NCI-H510A (cell line): ENCODE measurements at places on chromosomes 16 and 17.
A peak's percentile ranks its signal among the peaks of the same experiment; 100 is the strongest.

GRCh38 chr17:65191811-65192740 lies 54.9 kb downstream of the RGS9 start:
- DNase-seq, result no peak

GRCh38 chr17:31535581-31535981 lies 144.1 kb downstream of the RAB11FIP4 start:
- DNase-seq, result no peak

DNA sequence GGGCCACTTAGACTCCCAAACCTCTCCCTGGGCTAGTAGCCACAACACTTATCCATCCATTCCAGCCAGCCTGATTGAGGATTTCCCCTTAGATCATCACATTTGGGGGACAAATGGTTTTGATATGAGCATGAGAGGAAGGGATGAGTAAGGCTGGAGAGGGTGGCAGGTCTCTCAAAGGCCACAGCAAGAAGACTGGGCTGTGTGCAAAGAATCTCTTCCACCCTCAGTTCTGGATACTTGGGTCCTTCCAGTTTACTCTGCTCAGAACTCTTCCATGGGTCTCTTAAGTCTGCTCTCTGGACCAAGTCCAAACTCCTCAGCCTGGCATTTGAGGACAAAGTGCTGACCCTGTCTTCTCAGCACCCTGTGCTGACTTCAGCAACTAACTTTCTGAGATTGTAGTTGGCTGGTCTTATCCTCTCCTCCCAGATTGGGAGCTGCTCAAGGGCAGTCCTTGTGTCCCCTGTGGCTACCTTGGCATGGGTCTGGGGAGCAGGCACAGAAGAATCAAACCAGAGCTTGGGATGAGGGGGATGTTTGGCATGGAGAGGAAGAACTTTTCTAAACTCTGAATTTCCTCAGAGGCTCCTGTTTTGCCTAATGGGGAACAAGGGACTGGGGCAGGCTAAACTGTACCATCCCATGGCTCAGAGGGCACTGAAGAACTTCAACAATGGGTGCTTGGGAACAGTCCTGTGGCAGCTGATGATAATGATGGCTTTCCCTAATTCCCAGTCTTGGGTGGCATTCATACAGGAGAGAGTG lies 3.1 kb upstream of the NFATC3 start:
- no peak for DNase-seq

DNA sequence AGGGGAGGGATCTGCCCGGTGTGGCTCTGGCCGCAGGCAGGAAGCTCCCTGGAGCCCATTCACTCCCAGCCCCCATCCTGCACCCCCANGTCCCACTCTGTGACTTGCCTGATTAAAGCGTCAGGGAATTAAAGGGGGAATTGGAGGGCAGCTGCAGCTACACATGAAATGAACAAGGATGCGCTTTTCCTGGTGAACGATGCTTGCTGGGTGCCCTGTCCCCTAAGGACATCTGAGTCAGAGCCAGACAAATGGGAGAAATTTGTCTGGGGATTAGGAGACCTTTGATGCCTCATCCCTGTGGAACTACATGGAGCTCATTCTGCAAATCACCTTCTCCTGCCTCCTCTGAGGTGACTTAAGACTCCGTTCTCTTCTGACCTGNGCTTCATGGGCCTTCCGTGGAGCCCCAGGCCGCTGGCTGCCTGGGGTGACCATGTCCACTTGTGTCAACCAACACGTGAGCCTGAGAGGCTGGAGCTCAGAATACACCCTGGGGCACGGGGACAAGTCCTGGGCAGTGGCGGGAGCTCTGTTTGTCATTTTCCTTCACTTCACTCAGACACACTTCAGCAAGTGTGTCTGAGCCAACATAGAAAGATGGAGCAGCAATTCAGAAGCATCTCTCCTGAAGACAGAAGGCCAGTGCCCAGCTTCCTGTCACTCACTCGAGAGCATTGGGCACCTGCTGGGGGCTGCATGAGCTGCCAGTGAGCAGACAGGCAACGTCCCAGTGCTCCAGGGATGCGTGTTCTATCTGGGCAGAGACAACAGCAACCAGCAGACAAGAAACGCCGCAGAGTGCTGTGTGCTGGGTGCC lies 54.1 kb downstream of the METRNL start:
- DNase-seq, result no peak

DNA sequence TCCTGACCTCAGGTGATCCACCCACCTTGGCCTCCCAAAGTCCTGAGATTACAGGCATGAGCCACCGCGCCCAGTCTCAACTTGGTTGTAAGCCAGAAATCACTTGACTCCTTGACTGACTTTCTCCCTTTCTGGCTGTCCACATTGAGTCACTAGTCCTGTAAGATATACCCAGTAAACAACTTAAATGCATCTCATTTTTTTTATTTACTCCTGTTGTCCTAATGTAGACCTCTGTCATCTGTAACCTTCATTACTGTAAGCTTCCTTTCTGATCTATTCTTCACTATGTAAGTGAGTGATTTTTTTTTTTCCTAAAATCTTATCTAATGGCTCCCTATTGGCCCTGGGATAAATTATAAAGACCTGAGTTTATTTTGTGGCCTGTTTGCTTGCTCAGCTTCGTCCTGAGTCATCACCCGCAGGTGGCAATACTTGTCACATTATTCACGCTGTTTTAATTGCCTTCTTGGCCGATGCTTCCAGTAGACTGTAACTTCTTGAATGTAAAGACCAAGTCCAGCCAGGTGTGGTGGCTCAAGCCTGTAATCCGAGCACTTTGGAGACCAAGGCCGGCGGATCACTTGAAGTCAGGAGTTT lies 41.0 kb downstream of the PAFAH1B1 start:
- DNase-seq, result peak; percentile 17
